ENCODE measurements at places on chromosomes 7 and 10.

GRCh38 chr10:97153270-97153850, 32.4 kb downstream of the SLIT1 start:
- no peak for DNase-seq

- no peak for DNase-seq
Measured at GRCh38 chr7:82841828-82842227, 320.9 kb downstream of the PCLO start.

GRCh38 chr7:5590596-5591277, 167.1 kb upstream of the TNRC18 start:
- DNase-seq = no peak

DNA sequence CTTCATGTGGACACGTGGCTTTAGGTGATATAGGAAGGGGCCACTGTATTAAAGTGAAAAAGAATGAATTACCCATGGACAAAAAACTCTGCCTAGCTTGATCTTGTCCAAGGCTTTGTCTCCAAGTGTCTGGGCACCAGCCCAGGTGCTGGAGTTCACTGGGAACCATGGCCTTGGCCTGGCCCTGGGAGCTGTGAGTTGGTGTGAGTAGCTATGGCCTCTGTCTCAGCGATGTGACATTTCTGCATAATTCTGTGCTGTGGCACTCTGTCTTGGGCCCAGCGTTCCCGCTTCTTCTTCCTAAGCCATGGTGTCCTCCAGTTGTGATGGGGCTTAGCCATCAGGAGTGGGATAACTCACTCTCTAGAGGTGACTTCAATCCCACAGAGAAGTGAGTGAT, 119.0 kb upstream of the PPP2R2D start:
- no peak for DNase-seq

DNA sequence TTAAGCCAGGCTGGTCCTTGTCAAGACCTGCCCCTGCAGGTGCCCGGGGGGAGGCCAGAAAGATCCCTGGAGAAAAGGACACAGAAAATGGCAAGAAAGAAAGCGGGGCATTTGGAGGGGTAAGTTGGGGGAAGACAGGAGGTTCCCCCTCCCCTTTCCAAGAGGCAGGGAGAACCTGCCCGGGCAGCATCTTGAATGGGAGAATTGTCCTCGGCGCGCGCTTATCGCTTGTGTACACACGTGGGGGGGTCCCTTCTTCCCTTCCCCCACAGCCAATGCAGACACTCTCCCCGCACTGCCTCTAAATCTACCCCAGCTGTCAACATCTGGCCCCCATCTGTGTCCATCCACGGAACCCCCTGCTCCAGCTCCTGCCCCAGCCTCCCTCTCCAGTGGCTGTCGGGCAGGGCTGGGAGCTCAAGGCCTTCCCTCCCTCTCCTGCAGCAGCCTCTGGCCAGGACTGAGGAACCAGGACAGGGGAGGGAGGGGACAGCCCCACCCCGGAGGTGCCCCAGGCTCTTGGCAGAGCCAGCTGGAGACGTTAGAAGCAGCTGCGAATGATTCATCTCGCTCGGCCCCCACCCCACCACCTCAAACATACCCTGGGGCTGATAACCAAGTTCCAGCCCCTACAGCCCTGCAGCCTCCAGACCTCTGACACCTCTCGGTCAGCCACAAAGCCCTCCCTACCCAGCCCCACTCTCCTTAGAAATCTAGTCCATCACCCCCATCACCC, 25.3 kb downstream of the EPHB4 start:
- no peak for DNase-seq

- DNase-seq = no peak
Measured at GRCh38 chr7:122572706-122573105, 126.2 kb downstream of the RNF133 start.

DNA sequence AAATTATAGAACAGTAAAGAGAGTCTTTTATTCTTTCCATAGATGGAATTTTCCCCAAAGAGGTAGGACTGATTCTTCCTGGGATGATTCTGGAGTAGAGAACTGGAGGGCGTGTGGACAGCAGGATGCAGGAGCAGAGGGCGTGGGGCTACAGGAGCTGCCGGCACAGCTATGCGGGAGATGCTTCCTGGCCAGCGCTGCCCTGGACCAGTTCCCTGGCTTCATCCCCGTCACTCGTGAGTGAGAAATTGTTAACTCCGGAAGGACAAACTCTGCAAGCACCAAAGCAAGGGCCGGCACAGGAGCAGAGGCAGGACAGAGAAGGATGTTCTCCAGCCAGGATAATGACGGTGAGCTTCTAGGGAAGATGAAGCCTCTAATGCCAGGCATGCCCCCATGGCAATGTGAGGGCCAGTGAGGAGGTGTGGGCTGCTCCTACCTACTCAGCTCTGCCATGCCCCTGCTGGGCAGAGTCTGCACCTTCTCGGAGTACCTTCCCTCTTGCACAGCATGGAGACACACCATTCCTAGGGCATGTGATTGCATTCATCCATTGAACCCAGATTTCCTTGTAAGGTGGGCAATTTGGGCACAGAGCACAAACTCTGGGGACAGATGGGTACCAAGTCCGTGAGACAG, 760.9 kb upstream of the IGFBP3 start:
- no peak for DNase-seq
